ENCODE measurements at places on chromosomes 6 and 20.

DNA sequence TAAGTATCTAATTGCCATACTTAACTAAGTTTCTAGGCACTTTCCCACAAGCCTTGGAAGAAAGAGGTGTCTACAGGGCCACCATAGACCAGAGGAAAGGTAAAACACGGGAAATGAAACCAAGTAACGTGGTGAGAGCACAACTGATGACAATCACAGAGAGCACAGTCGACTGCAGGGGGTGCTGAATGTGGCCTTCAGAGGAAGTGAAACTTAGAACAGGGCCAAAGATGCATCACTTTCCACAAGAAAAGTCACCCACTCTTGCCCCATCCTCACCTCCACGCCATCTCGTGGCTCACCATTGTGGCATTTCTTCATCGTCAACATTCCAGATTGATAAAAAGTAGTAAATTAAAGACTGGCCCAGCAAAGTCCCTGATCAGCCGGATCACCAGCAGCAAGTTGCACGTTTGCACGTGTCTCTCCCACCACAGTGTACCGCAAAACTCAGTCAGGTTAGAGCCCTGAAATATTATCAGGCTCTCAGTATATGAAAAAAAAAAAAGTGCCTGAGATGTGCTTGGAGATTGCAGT, 31.4 kb downstream of the HIVEP2 start:
- DNase-seq = no peak

DNA sequence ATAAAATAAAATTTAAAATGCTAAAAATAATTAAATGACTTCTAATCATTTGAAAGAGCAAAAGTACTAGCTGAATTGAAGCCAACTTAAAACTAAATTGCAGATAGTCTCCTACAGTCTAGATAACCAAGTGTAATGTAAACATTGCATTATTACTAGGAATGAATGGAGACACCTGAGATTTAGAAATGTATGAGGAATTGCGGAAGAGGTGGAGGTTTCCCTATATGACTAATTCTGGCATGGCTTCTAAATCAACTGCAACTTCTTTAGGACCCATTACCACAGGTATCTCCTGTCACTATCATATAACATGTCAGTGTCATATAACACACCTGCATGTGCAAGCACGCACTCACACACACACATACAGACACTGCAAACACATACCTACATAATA, 13.2 kb upstream of the GPR6 start:
- no peak for DNase-seq

- no peak for DNase-seq
Measured at GRCh38 chr6:128241216-128241615, 279.2 kb downstream of the PTPRK start.

DNA sequence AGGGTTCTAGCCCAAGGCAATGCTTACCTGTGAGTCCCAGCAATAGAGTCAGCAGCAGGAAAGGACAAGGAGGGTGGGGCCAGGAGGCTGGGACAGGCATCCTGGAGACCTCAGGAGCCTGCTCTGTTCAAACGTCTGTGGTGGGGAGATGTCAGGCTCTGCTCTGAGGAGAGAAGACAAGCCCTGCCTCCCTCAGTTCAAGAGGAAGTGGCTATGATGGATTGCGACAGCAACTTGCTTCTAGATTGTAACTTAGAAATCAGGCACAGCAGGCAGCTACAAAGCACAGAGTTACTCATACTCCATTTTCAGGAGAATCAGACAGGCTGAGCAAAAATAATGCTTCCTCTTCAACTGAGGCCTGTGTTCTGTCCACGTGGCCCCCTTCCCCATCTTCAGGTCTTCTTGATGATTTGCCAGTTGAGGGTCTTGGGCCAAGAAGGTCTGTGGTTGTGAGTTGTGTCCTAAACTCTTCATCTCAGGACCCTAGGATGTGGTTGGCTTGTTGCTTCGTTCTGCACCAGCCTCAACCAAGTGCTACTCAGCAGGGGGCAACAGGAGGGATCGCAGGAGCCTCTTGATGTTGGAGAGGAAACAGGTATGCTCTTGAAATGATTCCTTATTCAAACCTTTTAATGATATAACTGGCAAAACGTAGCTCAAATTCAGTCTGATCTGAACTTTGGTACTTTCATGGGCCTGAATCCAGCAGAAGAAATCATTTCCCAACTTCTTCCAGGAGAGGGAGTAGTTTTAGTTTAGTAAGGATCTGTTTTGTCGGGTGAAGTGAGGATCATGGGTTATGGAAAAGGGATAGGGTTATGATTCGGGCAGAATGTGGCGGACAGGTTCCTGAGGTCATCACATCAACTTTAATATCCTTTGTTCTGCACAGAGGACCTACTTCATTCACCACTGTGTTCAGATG, 31.0 kb downstream of the SIRPB1 start:
- DNase-seq = no peak

GRCh38 chr6:132333639-132334520, 67.4 kb downstream of the MOXD1 start:
- no peak for DNase-seq

DNA sequence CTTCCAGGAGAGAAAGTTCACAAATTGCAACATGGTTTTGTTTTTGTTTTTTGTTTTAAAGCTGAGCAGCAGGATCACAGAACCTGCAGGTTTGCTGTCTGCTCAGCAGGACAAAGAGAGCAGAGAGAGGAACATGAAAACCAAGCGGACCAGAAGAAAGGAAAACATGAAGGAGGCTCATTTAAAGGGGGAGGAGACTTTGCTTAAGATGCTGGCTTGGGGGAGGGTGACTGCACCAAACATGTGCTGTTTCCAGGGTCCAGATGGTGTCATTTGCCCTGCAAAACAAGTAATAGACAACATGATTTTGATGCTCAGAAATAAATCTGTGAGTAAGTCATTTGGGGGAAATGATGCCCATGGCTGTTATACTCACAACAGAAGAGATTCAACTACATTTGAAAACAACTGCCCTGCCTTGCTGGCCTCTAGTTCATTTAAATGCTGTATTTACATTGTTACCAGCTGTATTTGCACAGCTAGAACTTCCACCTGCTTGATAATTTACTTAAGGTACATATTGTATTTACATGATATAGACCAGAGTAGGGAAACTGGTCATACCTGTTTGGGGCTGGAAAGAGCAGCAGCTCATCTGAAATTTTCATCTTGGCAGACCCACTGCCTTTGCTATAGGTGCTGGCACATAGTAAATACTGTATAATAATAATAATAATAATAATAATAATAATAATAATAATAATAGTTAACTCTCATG, 32.2 kb upstream of the CHD6 start:
- peak; percentile 97 for DNase-seq

- no peak for DNase-seq
Measured at GRCh38 chr6:127117979-127118297, 533 bp upstream of the RSPO3 start.

GRCh38 chr6:81758221-81758620, 5.7 kb upstream of the TENT5A start:
- DNase-seq = no peak

GRCh38 chr20:2162125-2162822, 60.6 kb downstream of the STK35 start:
- DNase-seq = no peak

GRCh38 chr6:61210549-61210948, 1075.5 kb downstream of the KHDRBS2 start:
- DNase-seq = no peak

DNA sequence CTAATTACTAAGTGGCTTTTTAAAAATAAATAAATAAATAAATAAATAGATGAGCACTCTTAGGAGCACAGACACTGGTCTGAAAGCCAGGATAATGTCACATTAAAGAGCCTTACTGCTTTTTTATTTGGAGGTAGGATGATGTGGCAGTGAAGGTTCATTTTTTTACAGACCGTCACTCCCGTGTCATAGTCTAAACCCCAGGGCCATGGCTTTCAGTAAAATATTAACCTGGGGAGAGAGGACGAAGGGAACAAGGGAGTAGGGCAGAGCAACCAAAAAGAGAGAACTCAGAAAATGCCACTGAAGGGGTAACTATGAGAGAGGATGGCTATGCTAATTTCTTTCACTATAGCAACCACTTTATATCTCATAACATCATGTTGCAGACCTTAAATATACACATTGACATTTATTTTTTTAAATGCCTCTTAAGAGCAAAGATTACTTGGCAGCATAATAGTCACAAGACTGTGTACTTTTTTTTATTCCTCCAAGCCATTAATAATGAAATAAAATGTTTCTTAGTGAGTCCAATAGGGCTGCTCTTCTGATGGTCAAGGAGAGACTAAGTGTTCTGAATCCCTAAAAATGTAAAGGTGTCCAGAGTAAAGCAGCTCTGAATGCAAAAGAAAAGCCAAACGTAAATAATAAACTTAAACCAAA, 100.9 kb upstream of the SIM1 start:
- no peak for DNase-seq

DNA sequence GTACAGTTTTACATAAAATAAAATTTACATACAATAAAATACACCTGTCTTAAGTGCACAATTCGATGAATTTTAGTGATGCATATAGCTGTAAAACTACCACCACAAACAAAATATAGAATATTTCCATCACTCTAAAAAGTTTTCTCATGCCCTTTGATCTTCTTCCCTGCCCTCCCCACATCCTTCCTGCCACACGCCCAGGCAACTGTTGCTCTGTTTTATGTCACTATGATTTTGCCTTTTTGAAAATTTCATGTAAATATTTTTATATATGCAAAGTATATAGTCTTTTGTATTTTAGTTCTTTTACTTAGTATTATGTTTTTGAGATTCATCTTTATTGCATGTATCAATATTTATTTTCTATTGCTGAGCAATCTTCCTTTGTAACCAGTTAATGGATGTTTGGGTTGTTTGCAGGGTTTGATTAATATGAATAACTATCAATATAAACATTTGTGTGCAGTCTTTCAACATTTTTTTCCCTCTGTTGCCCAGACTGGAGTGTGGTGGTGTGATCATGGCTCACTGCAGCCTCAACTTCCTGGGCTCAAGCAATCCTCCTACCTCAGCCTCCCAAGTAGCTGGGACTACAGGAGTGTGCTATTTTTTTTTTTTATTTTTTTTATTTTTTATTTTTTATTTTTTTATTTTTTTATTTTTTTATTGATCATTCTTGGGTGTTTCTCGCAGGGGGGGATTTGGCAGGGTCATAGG, 23.8 kb upstream of the SAMHD1 start:
- no peak for DNase-seq

DNA sequence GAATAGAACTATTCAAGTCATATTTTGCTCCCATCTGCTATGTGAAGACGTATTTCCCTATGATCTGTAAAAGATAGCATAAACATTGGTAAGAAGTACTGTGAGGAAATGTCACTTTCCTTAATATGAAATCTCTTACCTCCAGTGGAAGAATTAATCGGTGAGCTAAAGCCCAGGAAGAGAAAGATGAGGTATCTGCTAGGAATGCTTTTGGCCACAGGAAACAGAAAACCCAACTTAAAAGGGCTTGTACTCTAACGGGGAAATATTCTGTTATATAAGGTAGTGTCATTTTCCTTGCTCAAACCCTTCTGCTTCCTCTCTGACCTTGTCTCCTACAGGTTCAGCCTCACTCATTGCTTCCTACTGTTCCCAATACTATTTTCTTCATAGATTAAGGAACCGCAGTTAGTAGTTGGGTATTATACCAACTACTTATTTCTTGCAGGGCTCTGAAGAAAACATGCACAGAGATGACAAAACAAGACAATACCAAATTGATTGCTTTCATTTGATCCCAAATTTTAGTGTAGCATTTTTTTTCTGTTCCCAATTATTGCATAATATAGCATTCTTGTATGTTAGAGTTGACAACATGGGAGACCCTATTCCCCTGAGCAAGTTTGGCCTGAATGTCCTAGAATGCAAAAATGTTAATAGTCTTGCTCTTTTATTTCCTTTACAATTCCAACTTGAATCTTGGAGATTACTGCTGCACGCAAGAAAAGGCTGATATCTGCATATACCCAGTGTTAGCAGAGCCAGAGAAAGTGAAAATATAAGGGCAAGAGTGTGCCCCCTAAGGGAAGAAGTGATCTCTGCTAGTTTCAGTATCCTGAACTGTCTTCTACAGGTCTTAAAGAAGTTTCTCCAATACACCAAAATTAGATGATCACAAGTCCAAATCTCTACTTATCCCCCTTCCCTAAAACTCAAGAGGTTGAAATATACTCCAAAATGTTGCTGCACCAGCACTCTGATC, 65.3 kb downstream of the AFG1L start:
- DNase-seq = no peak

DNA sequence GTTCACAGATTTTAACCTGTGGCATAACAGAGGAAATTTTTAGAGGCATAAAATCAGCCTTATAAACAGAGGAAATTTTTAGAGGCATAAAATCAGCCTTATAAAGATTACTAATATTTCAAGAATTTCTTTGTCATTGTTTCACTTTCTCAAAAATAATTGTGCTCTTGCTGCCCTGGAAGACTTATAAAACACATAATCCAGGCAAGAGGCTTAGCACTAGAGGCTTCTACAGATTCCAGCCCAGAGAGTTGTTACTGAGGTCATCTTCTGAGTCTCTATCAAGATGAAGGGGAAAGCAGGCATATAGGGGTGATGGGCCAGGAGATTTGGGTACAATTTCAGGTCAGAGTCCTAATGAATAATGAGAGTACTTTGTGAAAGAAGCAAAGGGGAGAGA, 85.7 kb downstream of the RFPL4B start:
- no peak for DNase-seq

GRCh38 chr6:127347178-127347577, 3.8 kb upstream of the ECHDC1 start:
- DNase-seq = no peak

- DNase-seq = no peak
Measured at GRCh38 chr20:17093782-17094181, 133.1 kb upstream of the PCSK2 start.

- DNase-seq = no peak
Measured at GRCh38 chr6:45892696-45893245, 122.9 kb downstream of the CLIC5 start.

GRCh38 chr6:159852877-159853276, 37.9 kb upstream of the MAS1 start:
- DNase-seq = no peak

DNA sequence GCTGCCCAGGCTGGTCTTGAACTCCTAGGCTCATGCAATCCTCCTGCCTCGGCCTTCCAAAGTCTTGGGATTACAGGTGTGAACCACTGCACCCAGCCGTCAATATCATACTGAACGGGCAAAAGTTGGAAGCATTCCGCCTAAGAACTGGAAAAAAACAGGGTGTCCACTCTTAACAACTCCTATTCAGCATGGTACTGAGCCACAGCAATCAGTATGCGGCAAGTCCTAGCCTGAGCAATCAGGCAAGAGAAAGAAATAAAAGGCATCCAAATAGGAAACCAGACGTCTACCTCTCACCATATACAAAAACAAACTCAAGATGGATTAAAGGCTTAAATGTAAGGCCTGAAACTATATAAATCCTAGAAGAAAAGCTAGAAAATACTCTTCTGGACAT, 83.1 kb downstream of the FKBP5 start:
- DNase-seq = no peak
